ENCODE measurements at places on chromosomes 6 and 20.

DNA sequence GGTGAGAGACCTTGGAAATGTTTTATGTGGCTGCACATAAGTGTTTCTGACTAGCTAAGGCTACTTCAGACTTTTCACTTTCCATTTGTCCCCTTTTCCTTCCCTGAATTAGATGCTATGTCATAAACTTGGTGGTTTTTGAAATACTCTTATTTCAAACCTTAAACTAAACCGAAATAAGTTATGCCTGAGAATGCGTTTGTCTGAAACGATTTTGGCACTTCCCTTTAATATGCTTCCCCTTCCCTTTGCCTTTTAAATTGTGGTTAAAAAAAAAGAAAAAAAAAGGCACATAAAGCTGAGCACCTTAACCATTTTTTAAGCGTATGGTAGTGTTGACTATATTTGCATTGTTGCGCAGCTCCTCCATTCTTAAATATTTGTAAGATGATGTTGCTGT, 14.3 kb downstream of the ZNF451 start:
- DNase-seq, result no peak

GRCh38 chr20:5835871-5836270, 85.7 kb downstream of the SHLD1 start:
- no peak for DNase-seq

- no peak for DNase-seq
Observed at GRCh38 chr6:38262609-38263008, 377.1 kb downstream of the BTBD9 start.

GRCh38 chr6:96841345-96841744, 4.1 kb upstream of the GPR63 start:
- DNase-seq, result no peak

- no peak for DNase-seq
Observed at GRCh38 chr20:53040693-53041589, 68.8 kb downstream of the TSHZ2 start.

DNA sequence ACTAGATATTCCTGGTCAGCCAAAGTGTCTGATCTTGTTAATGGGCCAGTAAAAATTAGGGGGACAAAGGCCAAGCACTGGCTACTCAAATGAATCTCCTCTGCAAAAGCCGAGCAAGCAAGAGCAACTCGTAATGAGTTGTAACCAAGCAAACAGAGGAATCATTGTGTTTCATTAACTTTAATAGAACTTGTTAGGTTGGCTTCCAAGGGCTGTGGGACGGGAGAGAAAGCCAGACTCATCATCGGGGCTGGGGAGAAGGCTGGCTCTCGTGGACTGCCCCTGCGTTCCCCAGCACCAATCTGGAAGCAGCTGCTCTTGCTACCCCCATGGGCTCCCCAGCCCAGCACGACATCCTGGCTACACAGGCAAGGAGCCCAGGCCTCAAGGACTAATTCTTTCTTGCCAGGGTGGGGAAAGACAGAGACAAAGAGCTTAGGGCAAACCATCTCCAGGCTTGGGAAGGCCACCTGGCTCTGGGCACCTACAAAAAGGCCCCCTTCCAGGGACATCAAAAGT, 10.5 kb upstream of the SCUBE3 start:
- no peak for DNase-seq

- no peak for DNase-seq
Observed at GRCh38 chr6:89999945-90000825, 105.9 kb downstream of the GJA10 start.

DNA sequence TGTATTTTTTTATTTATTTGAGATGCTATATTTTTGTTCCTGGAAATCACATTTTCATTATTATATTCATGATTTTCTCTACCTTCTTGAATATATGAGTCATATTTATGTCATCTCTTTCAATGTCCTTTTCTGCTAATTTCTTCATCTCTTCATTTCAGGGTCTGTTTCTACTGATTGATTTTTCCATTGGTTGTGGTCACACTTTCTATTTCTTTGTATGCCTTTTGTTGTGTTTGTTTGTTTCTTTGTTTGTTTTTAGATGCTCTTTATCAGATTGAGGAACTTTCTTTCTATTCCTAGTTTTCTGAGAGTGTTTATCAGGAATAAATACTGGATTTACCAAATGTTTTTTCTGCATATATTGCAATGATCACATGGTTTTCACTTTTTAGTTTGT, 16.9 kb upstream of the MDFI start:
- no peak for DNase-seq

- no peak for DNase-seq
Observed at GRCh38 chr6:71446470-71446869, 157.9 kb downstream of the OGFRL1 start.

GRCh38 chr6:134457941-134458340, 140.0 kb upstream of the SGK1 start:
- no peak for DNase-seq

DNA sequence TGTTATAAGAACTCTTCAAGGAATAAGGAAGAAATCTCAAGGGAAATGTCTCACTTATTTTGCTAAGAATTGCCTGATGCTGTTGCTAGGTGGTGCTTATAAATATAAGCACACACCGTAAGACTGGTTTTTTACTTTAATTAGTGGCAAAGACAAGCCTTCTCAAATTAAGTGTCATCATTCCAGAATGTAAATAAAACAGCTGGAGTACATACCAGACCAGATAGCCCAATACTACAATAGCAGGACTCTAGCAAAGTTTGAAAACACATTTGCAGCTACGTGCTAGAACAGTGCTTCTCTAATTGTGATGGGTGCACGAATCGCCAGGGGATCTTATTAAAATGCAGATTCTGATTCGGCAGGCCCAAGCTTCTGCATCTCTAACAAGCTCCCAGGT, 6.8 kb downstream of the CNKSR3 start:
- no peak for DNase-seq

- DNase-seq, result no peak
Observed at GRCh38 chr6:168301648-168302398, 17.8 kb downstream of the DACT2 start.

DNA sequence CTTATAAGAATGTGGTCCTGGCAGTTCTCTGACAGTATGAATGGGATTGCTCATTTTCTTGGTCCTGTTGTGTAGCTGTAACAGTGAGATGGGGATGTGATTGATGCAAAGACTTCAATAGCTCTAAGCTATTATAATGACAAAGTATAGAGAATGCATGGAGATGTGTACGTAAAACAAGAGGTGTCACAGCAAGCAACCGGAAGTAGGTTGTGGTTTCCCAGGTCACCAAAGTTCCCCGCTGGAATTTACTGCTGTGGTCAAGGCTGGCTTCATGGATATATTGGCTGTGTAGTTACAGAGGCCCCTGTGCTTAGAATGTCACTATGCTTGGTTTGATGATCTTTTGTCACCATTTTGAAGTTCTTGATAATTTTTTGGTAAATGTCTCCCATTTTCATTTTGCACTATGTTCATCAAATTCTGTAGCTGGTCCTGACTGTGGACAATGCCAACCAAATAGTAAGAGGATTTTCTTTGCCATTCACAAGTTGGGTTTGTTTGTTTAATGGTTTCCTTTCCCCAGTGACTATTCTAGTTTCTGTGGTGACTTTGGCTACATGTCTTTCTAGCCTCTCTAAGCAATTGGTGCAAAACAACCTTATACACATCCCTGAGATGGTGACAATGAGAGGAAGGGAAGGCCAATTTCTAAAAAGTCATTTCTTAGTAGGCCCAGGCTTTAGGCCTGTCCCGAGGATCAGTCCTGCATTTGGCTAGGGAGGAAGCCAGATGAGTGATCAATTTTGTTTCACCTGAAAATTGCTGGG, 10.5 kb downstream of the DNAH8 start:
- DNase-seq, result no peak
